ENCODE measurements at places on chromosomes 5 and 9.
A peak's percentile ranks its signal among the peaks of the same experiment; 100 is the strongest.

GRCh38 chr5:3342271-3343100 is 253.1 kb upstream of the IRX1 start:
- no peak for DNase-seq

DNA sequence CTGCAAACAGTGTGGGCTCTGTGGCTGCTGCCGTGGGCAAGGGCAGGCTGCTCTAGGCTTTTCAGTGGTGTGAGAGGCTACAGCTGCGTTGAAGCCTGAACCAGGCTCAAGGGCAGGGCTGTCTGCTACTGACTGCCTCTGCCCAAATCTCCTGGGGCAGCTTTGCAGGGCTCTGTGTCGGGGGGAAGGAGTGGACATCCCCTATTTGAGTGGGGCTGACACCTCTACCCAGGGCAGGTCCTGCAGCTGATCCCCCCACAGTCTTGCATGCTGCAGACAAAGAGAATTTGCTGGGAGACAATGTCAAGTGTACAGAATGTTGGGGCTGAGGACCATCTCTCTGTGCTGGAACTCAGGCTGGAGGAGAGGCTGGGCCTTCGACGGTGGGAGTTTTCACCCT is 240.2 kb downstream of the PBX3 start:
- no peak for DNase-seq

GRCh38 chr9:111484572-111484894 is 350 bp upstream of the ECPAS start:
- no peak for DNase-seq

- no peak for DNase-seq
These were observed 401.1 kb upstream of the TRPC7 start for GRCh38 chr5:136766456-136766855.

GRCh38 chr5:163915481-163915961 is 410.1 kb downstream of the MAT2B start:
- no peak for DNase-seq

GRCh38 chr9:112694706-112695555 is 23.0 kb downstream of the INIP start:
- DNase-seq, result no peak

- peak; percentile 23 for DNase-seq
These were observed 543 bp downstream of the MTMR12 start for GRCh38 chr5:32312197-32312594.

- no peak for DNase-seq
These were observed 795 bp upstream of the STOML2 start for GRCh38 chr9:35103660-35104191.

DNA sequence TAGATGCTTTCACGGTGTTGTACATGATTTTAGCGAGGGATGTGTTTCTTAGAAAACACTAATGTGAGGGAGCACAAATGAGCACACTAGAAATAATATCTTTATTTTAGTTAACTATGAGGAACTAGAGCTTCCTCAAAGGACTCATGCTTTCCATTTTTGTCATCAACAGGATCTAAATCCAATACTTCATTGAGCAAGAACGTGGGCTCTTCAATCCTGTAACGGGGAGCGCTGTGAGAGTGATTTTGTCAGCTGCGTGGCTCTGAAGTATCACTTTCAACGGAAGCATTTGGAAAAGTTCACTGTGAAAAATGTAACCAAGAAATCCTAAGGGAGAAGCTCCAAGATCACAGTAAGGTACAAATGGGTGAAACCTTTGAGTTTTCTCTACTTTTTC is 93.2 kb downstream of the LIX1 start:
- no peak for DNase-seq

GRCh38 chr5:39015743-39016586 is 58.2 kb downstream of the RICTOR start:
- no peak for DNase-seq

GRCh38 chr9:106621313-106622163 is 241.4 kb upstream of the ZNF462 start:
- no peak for DNase-seq

- no peak for DNase-seq
These were observed 975.4 kb downstream of the NR2F1-AS1 start for GRCh38 chr5:92605591-92605990.

DNA sequence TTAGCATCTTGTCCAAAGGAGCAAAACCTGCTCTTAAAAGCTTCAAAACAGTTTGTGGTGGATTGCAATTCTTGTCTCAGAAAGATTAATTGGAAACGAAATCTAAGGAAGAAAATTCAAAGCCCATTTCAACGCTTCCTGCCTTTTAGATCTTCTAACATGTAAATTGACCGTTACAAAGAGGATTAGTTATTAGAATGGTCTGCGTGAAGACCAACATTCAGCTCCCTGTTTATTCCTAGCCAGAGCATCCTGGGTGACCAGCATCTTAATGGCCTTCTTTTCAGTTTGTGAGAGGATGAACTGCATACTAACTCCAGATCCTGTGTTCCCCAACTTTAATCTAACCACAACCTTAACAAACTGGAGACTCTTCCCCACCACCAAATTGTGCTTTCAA is 109.9 kb upstream of the SLC1A3 start:
- DNase-seq, result no peak

- DNase-seq, result no peak
These were observed 2.9 kb upstream of the ICE1 start for GRCh38 chr5:5419291-5420210.

- DNase-seq, result no peak
These were observed 174.7 kb upstream of the PRDM9 start for GRCh38 chr5:23332650-23333251.

- DNase-seq, result no peak
These were observed 500 bp upstream of the ZNF883 start for GRCh38 chr9:113012492-113012891.

DNA sequence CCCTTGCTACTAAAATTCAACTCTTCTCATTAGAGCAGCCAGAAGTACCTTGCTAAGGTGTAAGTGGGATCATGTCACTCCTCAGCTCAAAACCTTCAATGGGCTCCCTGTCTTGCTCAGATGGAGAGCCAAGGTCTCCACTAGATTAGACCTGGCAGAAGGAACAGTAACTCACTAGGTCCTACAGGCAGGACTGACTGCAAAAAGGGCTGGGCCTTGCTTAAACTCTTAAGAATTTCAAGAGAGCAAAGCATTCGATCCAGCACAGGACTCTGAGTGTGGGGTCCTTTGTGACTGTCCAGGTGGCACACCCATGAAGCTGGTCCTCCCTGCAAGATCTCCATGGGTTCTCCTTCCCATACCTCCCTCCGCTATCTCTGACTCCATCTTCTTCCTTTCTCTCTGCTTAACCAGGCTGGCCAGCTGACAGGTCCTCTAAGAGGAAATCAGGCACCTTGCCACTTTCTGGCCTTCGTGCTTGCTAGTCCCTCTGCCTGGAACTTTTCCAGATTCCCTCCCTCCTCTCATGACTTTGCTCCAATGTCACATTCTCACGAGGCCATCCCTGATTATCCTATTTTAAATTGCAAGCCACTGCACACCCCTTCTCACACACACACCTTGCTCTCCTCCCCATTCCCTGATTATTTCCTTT is 70.2 kb downstream of the BASP1 start:
- DNase-seq, result no peak

DNA sequence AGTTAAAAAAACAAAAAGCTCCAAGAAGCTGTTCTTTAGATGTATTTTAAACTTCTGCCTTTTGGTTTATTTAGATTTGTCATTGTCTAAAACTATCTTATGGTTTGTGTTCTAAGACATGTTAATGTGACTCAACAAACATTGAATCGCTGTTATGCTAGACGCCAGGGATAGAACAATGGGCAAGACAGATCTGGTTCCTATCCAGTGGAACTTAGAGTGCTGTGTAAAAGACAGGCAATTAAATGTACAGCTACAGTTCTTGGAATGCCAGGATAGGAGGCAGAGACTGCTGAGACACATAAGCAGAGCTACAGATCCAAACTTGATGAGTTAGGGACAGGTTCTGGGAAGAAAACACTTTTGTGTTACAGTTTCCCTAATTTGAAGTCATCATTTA is 22.4 kb downstream of the LYRM7 start:
- DNase-seq, result no peak

- DNase-seq, result no peak
These were observed 181.3 kb downstream of the RAB3C start for GRCh38 chr5:58764199-58764598.

DNA sequence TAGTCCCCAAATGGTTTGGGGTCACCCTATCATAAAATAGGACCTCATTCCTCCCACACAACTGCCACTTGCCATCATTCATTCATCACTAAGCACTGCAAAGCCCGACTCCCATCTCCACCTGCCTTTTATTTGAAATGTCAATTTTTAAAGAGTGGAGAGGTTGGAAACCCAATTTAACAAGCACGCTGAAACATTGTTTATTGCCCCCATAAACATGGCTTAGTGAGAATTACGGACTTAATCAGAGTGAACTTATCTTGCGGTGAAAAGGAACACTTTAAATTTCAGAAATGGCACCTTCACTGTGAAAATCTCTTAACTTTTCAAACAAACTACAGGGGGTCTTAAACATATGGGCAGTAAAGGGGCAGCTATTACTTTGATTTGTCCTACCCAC is 241.1 kb downstream of the CRB2 start:
- no peak for DNase-seq

- no peak for DNase-seq
These were observed 3.2 kb downstream of the RBM18 start for GRCh38 chr9:122261469-122261881.

- no peak for DNase-seq
These were observed 30.0 kb upstream of the CAMLG start for GRCh38 chr5:134708301-134708700.

DNA sequence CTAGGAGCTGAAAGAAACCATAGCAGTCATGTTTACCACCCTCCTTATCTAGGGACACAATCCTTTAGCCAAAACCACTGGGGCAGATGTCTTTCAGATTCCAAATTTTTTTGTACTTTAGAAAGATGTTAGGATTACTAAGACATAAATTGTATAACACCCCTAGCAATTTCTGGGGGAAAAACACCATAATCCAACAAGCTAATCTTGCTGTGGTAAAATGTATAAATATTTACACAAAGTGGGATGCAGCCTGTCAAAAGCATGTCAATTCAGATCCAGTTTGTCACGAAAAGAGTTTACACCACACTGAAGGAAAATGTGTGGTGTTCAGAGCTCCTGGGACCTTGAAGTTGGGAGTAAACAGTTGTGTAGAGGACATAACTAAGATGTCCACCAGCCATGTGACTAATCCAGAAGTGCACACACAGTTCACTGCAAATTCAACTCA is 274.3 kb downstream of the ADAMTSL1 start:
- DNase-seq, result no peak

GRCh38 chr9:131024978-131025868 is 16.2 kb downstream of the LAMC3 start:
- DNase-seq, result no peak

GRCh38 chr5:56091664-56092063 is 96.9 kb upstream of the IL6ST start:
- no peak for DNase-seq

- DNase-seq, result no peak
These were observed 306.4 kb upstream of the PAPPA start for GRCh38 chr9:115847216-115847615.

DNA sequence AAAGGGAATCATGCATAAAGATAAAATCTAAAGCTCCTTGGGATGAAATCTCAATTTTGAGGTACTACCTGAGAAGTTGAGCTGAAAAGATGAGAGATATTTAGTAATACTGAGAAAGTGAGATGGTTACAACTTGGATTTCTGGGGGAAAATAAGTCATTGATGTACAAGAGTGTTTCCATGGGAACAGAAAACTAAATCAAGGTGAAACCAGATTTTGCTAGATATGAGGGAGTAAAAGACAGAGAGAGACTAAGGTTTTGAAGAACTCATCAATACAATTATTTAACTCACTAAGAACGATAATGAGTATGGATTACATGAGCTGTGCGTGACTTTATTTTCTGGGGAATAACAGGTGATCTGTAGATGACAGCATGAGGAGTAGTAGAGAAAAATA is 10.2 kb upstream of the ST8SIA4 start:
- DNase-seq, result no peak

Data from substantia nigra (tissue), 51 donors.